Activated CD4-positive, alpha-beta memory T cell treated with anti-CD3 and anti-CD28 coated beads for 36 hours (primary cell): ENCODE measurements at places on chromosomes 11 and 22.

GRCh38 chr11:22851477-22851876 is 8.8 kb downstream of the CCDC179 start:
- DNase-seq, result no peak

GRCh38 chr11:17845431-17845881 is 110.9 kb downstream of the KCNC1 start:
- DNase-seq, result no peak

GRCh38 chr11:93194673-93195291 is 3.0 kb downstream of the SLC36A4 start:
- DNase-seq, result no peak

GRCh38 chr22:24189249-24190158 is 8.2 kb downstream of the SUSD2 start:
- peak; percentile 66 for DNase-seq

DNA sequence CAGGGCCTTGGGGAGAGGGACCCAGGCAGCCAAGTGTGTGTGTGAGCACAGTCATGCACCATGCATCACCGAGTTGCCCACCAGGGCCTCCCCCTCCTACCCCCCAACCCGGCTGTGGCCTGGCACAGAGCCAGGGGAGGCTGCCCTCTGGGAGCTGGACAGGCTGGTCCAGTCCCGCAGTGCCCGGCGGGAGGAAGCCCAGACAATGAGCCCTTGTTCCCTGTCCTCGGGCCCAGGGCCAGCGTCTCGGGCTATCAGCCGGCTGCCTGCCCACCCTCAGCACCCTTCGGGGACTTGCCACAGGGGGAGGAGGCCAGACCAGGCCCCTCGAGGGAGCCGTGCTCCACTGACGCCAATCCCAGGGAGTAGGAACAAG is 4.5 kb downstream of the LRRC75B start:
- DNase-seq, result no peak
